HT1080 (cell line): ENCODE measurements at places on chromosomes 7 and 10. TPM values are rescaled to one million over a fixed set of nuclear protein-coding genes. Genes with fewer than 3 reads are reported as not detected.

GRCh38 chr7:157904211-157904865 is 567.5 kb downstream of the DNAJB6 start:
- DNase-seq, result no peak

DNA sequence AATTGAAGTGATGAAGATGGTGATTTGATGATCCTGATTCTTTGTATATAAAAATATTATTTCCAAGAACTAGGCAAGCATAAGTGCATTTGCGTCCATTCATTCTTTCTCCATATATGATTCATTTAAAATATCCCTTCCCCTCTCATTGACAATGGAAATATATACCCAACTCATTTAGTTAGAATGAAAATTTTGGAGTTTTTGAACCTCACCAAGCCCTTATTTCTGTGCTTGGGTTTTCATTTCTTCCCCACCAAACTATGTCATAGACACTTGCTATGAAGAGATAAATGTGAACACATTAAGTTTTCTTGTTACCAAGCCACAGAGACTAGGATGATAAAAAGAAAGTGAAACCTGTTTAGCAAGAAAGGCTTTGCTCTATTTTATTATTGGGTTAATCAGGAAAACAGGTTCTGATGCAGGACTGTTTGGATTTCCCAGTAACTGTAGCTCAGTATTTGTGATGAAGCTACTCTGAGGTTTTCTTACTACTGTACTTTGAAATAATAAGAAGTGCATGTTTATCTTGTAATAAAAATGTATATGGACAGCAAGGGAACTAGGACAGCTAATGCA is 68.3 kb downstream of the ITGB1 start:
- no peak for DNase-seq

DNA sequence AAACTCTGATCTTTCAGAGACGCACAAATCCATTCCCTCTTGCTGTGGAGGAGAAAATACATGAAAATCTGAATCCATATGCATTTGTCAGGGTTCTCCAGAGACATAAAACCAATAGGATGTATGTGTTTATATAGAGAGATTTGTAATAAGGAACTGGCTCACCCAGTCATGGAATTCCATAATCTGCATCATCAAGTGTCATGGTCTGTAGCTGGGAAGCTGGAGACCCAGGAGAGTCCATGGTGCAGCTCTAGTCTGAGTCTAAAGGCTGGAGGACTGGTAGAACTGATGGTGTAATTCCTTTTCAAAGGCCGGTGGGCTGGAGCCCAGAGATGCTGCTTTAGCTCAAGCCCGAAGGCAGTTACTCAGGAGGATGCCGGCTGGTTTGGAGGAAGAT is 134.0 kb downstream of the TCF7L2 start:
- peak; percentile 36 for DNase-seq

NEUROD6 gene
- total RNA-seq, result not detected in 2 replicates
